NCI-H1105 (cell line): ENCODE measurements at places on chromosomes 3 and 15.

DNA sequence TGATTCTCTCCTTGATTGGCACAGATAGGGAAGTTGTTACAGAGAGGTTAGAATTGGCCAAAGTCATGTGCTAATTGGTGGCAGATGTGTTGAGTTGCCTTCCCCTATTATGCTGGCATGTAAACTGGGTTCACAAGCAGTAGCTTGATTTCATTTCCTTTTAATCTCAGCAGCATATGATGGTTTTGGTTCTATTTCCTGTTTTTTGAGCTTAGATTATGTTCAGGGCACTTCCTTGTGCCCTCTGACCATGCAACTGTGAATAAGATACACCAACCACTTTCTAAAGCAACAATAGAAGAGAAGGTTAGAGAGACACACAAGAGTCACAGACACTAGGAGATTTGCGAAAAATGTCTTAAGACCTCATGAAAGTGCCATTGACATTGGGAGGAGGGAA, 16.5 kb downstream of the HPS3 start:
- no peak for DNase-seq

DNA sequence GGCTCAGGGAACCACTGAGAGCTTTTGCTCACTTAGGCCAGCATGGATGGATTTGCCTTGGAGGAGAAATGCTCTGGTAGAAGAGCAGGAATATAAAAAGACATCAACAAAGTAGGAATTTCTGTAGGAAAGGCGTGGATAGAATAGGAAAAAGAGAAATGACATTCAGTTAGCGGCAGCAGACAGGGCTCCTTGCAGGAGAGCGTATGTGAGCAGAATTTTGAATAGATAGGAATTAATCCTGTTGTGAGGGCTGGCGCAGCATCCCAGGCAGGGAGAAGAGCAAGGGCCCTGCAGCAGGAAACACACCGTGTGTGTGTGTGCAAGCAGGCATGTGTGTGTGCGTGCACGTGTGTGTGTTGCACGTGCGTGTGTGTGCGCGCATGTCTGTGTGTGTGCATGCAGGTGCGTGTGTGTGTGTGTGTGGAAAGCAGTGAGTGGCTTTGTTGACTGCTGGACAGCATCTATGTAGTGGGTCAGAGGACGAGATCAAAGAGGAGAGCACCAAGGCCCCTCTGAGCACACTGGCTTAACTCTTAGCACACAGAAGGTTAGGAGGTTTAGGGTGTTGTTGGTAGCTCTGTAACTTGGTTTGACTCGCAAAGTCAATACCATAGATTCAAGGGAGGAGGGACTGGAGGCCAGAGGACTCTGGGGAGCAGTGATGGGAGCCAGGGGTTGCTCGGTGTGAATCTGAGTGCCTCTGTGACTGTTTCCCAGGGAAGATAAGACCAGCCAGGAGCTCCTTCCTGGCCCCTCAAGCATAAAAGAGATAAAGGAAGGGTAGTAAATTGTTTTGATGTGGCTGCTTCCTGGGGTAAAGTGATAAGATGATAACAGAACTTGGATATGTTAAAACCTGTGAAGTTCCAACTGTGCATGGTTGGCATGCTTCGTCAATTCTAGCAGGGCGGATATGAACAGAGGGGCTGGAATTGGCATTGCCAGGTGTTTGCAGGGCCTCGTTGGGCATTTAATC, 639.5 kb downstream of the NR2F2 start:
- no peak for DNase-seq

DNA sequence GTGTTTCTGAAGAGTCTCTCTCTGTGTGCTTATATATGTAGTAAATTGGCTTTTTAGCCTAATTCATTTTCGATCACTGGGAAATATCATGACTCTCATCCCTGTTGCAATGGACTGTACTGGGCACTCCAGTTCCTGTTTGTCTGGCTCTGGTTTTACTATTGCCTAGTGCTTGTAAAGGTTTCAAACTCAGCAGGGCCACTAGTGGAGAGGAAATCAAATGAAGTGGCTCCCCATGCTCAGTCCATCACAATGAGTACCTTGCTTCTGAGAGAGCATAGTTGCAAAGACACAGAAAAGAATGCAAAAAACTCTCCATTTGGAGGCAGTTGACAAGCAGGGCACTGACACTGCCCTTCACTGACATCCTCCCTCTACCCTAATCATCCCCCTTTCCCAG, 167.8 kb downstream of the TAFA4 start:
- no peak for DNase-seq

DNA sequence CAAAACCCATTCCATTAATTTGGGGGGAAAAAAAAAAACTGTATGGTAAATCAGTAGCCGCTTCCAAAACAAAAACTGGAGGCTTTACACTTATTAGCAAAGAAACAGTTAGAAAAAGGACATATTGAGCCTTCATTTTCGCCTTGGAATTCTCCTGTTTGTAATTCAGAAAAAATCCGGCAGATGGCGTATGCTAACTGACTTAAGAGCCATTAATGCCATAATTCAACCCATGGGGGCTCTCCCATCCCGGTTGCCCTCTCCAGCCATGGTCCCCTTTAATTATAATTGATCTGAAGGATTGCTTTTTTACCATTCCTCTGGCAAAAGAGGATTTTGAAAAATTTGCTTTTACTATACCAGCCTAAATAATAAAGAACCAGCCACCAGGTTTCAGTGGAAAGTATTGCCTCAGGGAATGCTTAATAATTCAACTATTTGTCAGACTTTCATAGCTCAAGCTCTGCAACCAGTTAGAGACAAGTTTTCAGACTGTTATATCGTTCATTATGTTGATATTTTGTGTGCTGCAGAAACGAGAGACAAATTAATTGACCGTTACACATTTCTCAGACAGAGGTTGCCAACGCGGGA, 9.4 kb upstream of the RPL24 start:
- no peak for DNase-seq

DNA sequence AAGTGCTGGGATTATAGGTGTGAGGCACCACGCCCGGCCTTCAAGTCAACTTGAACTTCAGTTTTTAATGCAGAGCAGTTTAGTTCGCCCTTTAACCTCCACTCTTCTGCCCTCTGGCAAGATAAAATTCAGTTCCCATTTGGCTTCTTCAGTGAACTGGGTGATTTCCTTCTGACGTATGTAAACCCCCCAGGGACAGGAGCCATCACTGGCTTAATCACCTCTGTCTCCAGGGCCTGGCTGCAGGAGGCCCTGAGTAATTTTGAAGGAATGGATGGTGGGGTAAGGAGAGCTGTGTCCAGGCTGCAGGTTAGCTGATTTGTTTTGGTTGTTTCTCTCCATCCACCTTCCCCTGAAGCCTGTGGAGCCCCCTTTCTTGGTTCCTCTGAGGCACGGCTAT, 11.9 kb downstream of the MCM2 start:
- DNase-seq = no peak

GRCh38 chr3:112042842-112043280, 8.3 kb downstream of the TMPRSS7 start:
- DNase-seq = peak; percentile 96

DNA sequence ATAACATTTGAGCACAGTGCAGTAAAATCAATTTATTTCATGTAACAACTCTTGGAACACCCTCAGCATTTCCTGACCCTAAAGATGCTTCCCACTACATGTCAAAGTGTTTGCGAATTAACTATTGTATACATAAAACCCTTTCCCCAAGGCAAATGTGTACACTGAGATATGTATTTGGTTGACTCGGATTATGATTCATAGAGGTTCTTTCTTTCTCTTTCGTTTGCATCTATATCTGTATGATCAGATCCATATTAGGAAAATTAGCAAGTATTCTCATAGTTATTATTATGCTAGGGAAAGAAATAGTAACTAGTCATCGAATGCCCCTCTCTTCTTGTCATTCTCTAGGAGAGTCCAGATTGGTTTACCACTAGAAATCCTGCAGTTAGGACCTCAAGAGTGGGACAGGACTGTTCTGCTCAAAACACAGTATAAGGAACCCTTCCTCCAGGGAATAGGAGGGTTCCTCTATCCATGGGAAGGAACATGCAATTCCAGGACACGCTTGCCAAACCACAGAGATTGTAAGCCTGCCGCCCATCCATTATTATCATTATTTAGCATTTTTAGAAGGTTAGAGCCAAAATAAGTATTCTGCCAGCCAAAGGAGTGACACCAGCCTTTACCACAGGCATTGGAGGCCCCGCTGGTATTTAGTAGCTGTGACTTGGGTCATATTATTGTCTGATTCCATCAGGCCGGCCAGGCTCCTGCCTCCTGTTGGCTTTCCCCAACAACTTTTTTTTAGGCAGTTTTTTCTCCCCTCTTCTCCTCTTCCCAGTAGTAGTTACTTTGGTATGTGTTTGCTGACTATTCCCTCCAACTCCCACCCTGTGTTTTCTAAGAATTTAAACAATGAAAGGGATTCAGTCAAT, 100.7 kb downstream of the GALK2 start:
- DNase-seq = no peak

GRCh38 chr3:141012571-141012970, 38.6 kb upstream of the SPSB4 start:
- no peak for DNase-seq
